GDM1 (cell line): ENCODE measurements at places on chromosomes 6 and 20.

- no peak for DNase-seq
These were observed 36.4 kb upstream of the SLC35F1 start for GRCh38 chr6:117870486-117871242.

- DNase-seq, result no peak
These were observed 394.8 kb downstream of the SAMD5 start for GRCh38 chr6:147903321-147903720.

DNA sequence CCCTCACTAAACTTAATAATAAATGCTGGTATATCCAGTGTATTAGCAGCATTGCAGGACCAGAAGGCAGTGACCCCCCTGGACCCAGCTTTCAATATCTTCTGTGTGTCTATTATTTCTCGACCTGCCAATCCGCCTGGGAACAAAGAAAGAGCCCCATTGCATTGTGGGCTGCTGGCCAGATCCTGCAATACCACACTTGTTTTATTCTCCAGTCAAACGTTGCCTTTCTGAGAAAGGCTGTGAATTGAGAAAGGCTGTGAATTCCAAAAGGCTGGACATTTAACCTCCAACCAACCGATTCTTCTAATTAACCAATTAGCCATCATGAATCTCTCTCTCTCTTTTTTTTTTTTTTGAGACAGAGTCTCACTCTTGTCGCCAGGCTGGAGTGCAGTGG is 1.5 kb upstream of the MTO1 start:
- DNase-seq, result no peak

DNA sequence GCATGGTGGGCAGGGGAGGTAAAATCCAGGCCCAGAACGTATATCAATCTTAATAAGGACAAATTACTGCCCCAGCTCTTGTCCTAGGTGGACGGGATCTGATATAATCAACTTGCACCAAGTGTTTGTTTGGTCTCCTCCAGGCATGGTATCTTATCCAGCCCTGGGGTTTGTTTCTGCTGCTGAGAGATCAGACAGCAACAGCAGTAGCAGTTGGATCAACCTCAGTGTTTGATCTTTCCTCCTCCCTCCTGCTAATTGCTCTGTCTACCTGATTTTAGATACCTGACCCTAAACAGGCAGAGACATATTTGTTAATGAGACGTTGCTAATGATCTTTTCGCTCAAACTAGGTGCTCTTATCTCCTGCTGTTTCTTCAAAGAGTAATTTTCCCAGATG is 100.4 kb upstream of the BACH2 start:
- no peak for DNase-seq
